ENCODE measurements at places on chromosomes 6 and 20.

GRCh38 chr6:28901831-28902230, 22.0 kb downstream of the TRIM27 start:
- no peak for DNase-seq

- no peak for DNase-seq
These were observed 76.8 kb downstream of the SAMD5 start for GRCh38 chr6:147585256-147585655.

- DNase-seq: no peak
These were observed 696.2 kb upstream of the MARCKS start for GRCh38 chr6:113161018-113161315.

GRCh38 chr20:21521596-21522480, 8.0 kb upstream of the NKX2-2 start:
- DNase-seq: no peak

GRCh38 chr20:38060536-38060935, 27.0 kb downstream of the RPRD1B start:
- DNase-seq: no peak

DNA sequence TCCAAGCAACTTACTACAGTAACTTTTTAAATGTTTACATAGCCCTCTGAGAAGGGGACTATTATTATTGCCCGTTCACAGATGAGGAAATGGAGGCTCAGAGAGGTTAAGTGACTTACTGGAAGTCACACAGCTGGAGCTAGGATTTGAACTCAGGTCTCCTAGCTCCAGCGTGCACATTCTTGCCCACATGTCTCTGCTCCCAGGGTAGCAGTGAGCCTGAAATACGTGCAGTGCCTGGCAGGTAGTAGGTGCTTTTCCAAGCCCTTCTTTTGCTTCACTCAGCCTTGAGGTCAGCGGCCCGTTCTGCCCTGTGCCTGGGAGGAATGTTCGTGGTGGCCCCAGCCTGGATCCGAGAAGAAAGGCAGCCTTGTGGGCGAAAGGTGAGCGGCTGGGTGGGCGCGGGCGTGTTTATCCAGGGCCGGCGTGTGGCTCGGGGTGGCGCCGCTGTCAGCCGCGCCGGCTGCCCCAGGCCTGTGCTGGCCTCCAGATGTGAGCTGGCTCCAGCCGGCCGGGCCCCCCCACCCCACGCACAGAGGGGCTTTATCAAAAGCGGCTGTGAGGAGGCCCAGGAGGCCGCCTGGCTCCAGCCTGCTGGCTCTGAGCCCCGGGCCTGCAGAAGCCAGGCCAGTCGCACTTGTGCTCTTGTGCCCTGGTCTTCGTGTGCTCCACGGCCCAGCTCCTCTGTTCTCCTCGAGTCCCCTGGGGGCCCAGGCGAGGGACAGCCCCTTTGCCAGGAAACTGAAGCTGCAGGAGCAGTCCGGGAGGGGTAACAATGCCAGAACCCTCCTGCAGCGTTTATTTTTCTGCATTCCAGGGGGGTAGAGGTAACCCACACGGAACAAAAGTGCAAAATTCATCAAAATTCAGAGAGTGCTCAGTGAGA, 58.1 kb downstream of the UBE2V1 start:
- DNase-seq: no peak

DNA sequence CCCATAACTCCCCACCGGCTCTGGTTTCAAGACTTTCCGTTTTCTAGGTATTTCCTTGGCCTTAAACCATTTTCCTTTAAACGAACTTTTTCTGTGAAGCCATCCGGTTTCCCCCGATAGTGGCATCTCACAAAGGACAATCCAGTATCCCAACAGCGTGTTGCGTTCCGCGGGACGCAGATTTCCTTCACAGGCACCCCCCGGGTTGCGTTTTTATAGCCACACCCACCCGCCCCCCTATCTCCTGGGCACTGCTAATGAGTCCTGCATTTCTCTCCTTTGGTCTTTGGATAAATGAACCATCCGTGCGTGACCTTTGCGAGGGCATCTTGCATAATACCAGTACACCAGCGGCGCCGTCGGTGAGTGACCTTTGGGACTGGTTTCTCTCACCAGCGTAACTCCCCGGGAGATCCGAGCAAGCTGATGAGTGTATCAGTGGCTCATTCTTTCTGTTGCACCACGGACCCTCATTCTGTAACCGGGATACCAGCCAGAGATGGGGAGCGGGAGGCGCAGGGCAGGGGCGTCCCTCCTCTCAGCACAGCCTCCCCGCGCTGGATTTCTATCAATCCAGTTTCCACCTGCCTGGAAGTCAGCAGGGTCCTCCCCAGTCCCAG, 586 bp upstream of the NQO2 start:
- DNase-seq: peak; percentile 74

DNA sequence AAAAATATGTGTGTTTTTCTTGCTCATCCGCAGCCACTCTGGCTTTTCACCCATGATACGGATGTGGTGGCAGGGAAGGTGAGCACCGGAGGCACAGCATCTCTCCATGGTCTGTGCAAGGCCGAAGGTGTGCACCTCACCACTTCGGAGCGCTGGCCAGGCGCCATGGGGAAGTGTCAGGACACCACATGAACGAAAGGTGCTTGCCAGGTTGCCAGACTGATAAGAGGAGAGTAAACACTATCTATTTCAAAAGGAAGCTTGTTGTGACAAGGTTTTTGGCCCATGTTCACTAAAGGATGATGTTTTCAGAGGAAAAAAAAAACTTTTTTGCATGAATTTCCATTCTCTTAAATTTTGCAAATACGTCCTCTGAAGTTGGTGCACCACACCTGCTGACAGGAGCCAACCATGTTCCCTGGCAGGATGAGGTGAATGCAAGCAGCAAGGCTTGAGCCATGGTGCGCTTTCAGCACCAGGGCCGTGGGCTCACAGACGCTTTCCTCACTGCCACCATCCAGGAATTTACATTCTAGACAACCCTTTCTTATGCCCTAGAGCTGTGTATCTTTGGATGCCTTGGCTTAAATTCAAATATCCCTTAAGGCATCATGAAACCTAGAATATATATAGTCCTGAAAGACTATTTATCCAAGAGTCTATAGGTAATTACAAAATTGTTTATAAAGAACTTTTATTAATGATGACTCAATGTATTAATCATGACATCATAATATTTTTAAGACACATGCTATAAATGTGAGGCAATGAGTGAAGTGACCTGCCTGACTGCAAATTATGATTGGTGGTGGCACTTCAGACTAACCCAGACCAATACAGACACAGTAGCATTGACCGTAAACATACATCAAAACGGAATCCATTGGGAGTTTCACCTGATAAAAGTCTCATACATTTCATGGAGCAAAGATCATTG, 234.5 kb downstream of the TFAP2A start:
- no peak for DNase-seq

All from lung microvascular endothelial cell (primary cell).